ENCODE measurements at places on chromosomes 5 and 9. TPM values are rescaled to one million over a fixed set of nuclear protein-coding genes. Genes with fewer than 3 reads are reported as not detected.

GRCh38 chr9:105062222-105062855 lies 134.4 kb upstream of the ABCA1 start:
- no peak for DNase-seq

DNA sequence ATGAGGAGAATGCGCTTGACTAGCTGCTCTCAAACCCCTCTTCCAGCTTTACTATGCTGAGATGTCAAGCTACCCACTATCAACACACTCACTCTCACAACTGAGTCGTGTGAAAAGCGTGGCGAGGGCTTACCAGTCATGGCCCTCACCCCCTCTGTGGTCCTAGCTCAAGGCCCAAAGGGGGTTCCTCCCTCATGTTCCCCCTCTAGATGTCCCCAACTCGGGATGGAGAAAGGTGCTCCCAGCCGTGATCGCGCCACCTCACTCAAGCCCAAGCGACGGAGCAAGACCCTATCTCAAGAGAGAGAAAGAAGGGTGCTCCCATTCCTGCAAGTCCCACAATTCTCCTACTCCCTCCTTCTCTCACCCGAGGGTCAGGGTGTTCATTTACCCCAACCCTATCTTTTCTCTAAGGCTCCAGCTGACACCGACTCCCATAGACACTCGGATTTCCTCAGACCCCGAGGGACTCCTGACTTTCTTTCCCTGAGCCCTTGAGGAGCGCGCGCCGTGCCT lies 559 bp downstream of the SLC38A9 start:
- no peak for DNase-seq

GRCh38 chr5:132451387-132451786 lies 39.2 kb downstream of the IRF1 start:
- no peak for DNase-seq

GRCh38 chr5:81147011-81147885 lies 85.9 kb upstream of the CKMT2 start:
- no peak for DNase-seq

GRCh38 chr9:133943036-133943780 lies 48.9 kb downstream of the VAV2 start:
- no peak for DNase-seq

DNA sequence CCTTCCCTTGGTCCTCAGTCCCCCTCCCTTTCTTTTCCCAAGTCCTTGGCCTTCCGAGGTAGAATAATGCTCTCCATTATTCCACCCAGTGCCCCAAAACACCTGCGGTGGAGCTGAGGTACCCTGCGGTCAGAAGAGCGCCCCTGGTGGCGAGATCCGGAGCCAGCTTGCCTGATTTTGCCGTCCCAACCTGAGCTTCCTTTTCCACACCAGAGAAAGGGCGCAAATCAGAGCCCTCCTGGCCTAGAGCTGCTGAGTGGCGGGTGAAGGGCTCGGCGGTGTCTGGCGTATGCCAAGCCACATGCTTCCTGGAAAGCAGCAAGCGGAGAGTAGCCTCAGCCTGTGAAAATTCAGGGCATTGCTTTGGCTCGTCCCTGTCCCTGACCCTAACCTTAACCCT lies 21.1 kb upstream of the CARTPT start:
- DNase-seq: no peak

- peak; percentile 98 for DNase-seq
These were observed at the start of gene NELFB for GRCh38 chr9:137254624-137255447. TSS of gene NELFB (plus strand) at chr9:137255327.

- DNase-seq: no peak
These were observed 198.7 kb downstream of the GAPVD1 start for GRCh38 chr9:125460346-125460745.

GRCh38 chr9:30757723-30758122 lies 1626.7 kb upstream of the ACO1 start:
- no peak for DNase-seq

GRCh38 chr5:125634216-125634835 lies 788.9 kb upstream of the GRAMD2B start:
- no peak for DNase-seq

GRCh38 chr9:112166176-112167140 lies 8.6 kb downstream of the SUSD1 start:
- DNase-seq: no peak

DNA sequence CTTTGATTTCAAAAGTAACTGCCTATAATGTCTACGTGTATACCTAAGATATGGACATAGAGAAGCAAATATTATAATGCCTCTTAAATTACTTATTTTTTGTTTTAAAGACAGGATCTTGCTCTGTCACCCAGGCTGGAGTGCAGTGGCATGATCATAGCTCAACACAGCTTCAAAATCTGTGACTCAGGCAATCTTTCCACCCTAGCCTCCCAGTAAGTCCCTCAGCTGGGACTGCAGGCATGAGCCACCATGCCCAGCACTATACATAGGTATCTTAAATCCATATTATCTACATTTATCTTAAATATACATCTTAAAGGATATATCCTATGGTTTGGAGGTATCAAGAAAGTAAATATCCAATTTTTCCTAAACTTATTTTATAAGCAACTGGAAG lies 261.2 kb downstream of the ARL15 start:
- DNase-seq: no peak

DNA sequence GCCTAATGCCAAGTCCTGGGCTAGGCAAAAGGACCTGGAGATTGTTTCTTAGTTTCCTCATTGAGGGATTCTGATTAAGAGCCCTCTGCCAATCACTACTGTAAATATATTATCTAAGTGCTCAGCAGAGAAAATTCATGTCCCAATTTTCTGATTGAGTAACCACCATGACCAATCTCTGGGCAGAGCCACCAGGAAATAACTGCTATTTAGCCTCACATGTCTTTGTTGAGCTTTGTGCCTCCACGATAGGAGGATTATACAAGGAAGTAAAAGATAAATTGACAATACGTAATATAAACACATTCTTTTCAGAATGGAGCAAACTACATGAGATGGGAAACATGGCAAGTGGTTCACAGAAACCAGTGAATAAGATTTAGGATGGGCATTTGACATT lies 396.1 kb upstream of the PAPPA start:
- DNase-seq: no peak

GRCh38 chr9:121645003-121645402 lies 6.4 kb upstream of the DAB2IP start:
- no peak for DNase-seq

GRCh38 chr5:133667217-133667616 lies 54.9 kb upstream of the FSTL4 start:
- DNase-seq: no peak

- no peak for DNase-seq
These were observed 973.3 kb downstream of the TAF11L14 start for GRCh38 chr5:18607570-18607969.

- DNase-seq: no peak
These were observed 69.8 kb downstream of the KCNIP1 start for GRCh38 chr5:170573660-170574059.

GRCh38 chr5:132046880-132047299 lies 13.6 kb upstream of the IL3 start:
- DNase-seq: peak; percentile 17

GRCh38 chr9:132698989-132699388 lies 28.7 kb downstream of the GTF3C4 start:
- DNase-seq: no peak

- DNase-seq: peak; percentile 31
These were observed 185.4 kb downstream of the PJA2 start for GRCh38 chr5:109224276-109224882.

- no peak for DNase-seq
These were observed 30.1 kb upstream of the TRIM32 start for GRCh38 chr9:116656977-116657376.

- no peak for DNase-seq
These were observed 138.1 kb upstream of the TLE4 start for GRCh38 chr9:79433703-79434102.

DNA sequence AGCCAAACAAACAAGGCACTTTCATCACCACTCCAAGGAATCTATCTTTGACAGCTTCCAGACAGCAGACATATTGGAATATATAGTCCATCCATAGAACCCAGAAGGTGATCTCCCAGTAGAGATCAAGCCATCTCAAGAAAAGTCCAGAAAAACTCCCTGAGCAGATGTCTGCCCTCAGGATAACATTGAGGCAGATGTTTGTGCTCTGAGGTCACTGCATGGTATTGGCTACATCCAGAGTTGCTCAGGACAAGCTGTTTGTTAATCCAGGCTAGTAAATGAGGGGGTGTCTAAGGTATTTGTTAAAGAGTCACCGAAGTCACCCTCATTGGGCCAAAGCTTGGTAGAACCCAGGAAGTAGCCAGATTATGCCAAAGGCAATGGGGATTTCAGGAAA lies 556.3 kb upstream of the KLF4 start:
- DNase-seq: no peak

DNA sequence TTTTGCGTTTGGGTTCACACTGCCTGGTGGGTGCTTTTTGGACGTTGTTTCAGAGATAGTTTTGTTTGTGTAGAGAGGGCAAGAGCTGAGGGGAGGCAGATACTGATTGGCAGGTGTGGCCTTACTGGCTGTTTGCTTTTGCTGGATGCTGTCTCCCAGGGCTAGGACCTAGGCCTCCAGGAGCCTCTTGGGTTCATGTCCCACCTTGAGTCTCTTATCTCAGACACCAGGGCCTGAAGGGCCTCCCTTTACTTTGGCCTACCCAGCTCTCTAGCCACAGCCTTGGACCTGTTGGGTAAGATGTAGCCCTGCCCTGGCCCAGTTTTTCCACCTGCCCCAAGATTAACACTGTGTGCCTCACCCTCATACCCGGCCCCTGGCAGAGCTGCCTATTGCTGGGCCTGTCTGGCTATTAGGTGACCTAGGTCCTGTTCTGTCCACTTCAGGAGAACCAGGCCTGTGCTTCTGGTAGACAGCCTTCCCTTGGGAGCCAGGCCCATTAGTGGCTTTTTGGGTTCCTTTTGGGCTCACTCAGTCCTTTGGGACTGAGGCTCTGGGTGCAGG lies 13.4 kb downstream of the PTPA start:
- no peak for DNase-seq

DNA sequence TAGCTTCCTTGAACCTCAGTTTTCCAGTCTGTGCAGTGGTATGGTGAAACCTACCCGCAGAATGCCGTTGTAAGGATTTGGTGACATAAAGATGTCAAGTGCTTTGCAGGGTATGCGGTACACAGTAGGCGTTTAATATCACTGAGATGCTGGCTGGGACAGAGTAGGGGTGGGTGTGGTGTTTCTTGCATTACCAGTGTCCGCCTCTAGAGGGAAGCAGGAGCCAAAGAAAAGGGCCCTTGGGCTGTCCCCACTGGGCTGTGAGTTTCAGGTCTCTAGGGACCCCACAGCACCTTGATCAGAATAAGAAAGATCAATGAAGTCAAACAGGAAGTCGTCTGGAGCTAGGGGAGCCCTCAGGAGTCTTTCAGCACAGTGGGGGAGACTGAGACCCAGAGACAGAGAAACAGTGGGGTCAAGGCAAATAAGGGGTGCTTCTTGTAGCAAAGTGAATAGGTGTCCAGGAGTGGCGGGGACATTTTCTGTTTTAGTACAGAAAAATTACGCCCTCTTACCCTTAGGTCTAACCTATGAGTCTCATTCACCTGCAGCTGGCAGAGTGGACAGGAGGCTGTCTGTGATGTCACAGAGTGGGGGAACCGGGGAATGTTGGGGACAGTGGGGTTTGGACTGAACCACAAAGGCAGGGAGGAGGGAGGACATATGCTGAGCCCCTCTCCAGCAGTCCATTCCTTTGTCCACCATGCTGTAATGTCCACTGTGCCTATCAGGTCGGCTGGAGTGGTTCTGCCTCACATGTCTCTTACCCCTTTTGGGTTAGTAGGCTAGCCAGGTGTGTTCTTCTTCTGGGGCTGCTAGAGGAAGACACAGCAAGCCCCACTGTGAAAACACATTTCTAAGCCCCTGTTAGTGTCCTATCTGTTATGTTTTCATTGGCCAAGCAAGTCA lies 4.7 kb upstream of the TEX53 start:
- DNase-seq: no peak

DNA sequence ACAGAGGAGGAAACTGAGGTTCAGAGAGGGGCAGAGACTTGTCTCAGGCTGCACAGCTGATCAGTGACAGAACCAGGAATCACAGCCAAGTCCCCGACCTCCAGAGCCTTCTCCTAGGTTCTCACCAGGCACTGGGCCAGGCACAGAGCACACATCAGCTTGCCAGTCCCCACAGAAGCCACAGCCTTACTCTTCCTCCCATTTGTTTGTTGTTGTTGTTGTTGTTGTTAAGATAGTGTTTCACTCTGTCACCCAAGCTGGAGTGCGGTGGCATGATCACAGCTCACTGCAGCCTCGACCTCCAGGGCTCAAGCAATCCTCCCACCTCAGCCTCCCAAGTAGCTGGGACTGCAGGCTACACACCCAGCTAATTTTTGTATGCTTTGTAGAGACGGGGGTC lies 41.4 kb downstream of the NAIF1 start:
- no peak for DNase-seq

- no peak for DNase-seq
These were observed 671 bp downstream of the LRRC26 start for GRCh38 chr9:137168904-137169856.

DNA sequence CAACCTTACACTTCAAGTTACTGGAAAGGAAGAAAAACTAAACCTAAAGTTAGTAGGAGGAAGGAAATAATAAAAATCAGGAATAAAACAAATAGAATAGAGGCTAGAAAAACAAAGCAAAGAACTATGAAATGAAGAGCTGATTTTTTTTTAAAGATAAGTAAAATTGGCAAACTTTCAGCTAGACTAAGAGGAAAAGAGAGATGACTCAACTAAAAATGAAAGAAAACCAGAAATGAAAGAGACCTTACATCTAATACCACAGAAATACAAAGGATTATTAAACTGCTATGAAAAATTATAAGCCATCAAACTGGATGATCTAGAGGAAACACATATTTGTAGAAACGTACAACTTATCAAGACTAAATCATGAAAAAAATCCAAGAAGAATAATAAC lies 60.0 kb downstream of the PRRC1 start:
- no peak for DNase-seq

DNA sequence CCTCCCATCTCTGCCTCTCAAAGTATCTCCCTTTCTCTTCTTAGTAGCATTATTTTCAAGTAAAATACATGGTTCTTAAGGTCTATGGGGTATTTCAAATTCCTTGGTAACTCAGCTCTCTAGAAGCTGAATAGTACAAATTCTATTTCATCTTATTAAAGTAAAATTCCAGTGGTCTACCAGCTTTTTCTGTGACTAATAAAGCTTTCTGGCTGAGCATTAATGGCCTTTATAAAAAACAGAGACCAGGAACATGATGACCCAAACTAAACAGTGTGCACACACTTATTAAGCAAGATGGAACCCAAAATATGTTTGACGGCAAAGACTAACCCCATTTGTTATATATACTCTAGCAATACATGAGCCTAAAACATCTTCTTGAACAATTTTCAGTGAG lies 142.6 kb downstream of the OR2K2 start:
- DNase-seq: no peak

DNA sequence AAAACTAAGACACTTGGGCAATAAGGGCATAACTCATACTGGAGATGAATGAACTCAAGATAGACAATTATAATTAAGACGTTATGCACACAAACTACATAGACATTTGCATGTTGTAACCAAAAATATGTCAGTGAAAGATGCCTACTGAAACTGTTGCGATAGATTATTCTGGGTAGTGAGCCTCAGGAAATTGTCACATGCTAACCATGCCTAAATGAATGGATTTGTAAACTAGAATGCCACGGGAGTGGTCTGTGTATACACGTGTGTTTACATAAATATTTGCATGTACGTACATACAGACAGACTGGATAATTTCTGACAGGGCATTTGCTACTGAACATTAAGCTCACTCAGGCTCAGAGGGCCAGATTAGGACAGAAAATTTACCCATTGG lies 1.2 kb downstream of the NIPSNAP3B start:
- DNase-seq: no peak

Gene RNF183
- total RNA-seq: not detected

Gene GNE
- 13.5 TPM for total RNA-seq

Gene FREM1
- 2.4 TPM for total RNA-seq

Gene SMIM32
- total RNA-seq: not detected

Gene PLCXD3
- 63.8 TPM for total RNA-seq

Gene SPACA9
- total RNA-seq: 5.4 TPM

Gene ANGPTL2
- 41.4 TPM for total RNA-seq

Gene FOXI1
- total RNA-seq: not detected
